ENCODE measurements at places on chromosomes 7 and 10.
A peak's percentile ranks its signal among the peaks of the same experiment; 100 is the strongest.

- peak; percentile 38 for DNase-seq
These were observed 16.6 kb downstream of the ACBD5 start for GRCh38 chr10:27223964-27224363.

- DNase-seq: no peak
These were observed 591.0 kb upstream of the PFKP start for GRCh38 chr10:2476218-2476811.

DNA sequence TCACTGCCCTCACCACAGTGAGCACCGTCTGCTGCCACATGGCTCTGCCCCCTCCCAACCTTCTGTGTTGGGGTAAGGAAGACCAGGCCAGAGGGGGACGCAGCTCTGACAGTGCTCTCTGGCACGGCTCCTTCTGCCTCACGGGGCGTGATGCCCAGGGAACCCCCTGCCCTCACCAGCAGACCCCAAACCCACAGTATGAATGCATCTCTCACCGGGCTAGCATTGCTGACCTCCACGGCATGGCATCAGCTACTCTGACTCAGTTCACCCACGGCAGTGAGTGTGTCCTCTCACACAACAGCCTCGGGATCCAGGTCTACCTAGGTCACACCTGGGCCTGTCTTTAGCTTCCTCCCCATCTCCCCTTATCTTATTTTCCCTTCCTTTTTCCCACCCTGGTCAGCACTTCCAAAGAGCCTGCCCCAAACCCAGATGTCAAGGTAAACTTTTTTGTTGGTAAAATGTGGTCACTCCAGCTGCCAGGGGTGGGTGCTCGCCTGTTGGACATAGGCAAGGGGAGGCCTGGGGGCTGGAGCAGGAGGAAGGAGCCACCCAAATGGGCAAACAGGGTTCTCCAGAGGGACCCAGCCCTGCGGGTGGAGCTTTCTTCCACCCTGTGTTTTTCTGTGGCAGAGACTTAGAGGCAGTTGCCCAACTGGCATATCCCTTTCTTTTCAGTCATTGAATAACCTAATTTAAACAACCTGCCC, 4.4 kb downstream of the CALML3 start:
- no peak for DNase-seq

DNA sequence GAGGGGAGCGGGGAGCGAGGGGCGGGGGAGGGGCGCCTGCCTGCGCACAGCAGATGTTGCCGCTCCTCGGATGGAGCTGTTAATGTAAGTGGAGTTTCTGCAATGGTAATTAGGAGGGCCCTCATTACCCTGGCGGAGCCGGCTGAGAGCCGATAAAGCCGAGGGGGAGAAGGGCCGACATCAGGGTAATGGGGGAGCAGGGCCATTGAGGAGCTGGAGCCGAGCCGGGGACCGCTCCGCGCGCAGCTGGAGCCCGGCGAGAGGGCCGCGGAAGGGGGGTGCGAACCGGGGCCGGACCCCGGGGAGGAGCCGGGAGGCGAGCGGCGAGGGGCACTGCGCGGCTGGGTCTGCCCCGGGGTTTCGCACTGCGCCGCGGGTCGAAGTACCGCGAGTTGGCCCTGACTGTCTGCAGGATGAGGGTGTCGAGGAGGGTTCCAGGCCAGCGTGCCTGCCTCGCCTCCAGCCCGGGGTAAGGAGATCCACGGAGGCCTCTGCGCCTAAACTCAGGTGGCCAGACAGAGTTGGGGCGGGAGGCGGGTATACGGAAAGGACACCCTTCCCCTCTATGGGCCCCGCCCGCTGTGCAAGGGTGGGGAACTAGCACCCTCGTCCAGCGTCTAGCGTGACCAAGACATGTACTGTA, 55.0 kb upstream of the LBX1 start:
- no peak for DNase-seq

- no peak for DNase-seq
These were observed 745.8 kb downstream of the GRID1 start for GRCh38 chr10:85620807-85621206.

DNA sequence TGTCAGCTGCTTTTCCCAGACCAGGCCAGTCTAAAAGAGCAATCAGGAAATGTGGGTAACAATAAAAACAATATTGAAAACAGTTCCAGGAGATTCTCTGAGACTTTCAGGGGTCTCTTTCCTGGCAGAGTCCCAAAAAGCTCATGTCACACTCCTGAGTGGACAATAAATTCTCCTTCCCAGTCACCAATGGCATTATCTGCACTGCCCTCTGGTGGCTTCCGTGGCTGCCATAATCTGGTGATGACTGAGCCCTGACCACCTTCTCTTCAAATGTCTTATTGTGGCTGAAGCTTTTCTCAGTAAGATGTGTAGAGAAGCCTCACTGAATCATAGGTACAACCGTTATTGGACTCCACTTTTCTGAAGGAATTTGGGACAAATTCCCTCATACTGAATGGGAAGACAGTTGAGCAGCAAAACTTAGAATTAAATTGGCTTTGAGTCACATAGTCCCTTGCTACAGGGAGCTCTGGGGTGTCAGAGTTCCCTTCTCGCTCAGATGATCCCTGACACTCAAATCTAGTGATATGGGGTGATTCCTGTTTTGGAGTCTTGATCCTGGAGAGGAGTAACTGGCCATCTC, 24.4 kb upstream of the ASAH2 start:
- peak; percentile 18 for DNase-seq

- no peak for DNase-seq
These were observed 19.2 kb downstream of the TBATA start for GRCh38 chr10:70765794-70766594.

DNA sequence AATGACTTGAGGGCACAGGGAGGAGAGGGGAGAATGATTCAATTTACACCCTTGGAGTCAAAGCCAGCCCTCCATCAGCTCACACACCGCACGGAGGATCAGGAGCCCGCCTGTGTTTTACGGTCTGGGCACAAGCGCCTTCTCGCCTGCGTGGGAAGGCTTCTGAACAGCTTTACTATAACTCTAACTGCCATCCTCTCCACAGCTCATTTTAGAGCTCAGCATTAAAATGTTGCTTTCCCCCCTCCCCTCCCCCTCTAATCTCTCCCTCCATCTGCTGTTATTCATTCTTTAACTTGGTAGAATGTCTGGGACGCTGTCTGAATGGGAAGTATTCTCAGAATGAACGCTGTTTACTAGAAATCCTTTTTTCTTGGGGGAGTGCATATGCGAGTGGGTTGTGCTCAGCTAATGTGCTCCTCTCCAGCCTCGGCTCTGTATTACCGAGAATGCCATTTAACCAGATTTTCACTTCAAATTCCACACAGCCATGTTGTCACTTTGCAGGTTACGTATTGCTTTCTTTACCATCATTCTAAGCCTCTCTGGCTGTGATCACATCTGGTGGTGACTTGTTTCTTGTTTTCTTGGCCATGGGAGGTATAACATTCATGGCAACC, 140.1 kb downstream of the GFRA1 start:
- DNase-seq: no peak

- no peak for DNase-seq
These were observed 148.4 kb downstream of the NXPH1 start for GRCh38 chr7:8581842-8582241.

DNA sequence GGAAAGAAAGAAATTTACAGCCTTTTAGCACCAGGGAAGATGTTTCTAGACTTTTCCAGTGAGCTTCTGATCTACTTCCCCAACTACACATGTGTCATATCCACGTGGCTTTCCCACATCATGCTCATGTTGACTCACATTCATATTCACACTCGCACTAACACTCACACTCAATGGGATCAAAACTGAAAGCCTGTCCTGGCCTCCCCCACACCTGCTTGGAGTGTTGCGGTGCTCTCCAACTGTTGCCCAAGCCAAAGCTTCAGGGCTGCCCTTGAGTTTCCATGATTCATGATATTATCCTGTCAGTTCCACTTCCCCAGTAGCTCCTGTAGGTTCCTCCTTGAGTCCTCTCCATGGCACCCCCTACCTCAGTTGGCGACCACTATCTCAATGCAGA, 444.4 kb downstream of the GATA3 start:
- no peak for DNase-seq

GRCh38 chr7:16651396-16652239, 5.6 kb downstream of the BZW2 start:
- DNase-seq: peak; percentile 38

- no peak for DNase-seq
These were observed 626.5 kb downstream of the SDK1 start for GRCh38 chr7:3927446-3928110.

DNA sequence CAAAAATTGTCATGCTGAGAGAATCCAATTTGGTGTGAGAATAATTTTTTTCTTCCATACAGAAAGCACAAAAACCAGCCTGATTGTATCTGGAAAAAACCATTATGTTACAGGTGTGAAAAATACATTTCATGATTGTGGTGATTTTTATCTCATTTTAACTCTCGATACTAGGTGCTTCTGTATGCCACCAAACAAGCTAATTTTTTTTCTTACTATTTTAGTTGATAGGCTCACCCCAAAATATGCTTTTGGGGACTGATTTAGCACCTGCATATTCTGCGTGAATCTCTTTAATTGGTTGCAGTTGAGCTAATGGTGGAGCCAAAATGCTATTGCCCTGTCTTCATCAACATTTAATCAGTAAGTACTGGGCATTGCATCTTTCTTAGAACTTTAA, 1.9 kb downstream of the DMTF1 start:
- DNase-seq: no peak

GRCh38 chr10:48836605-48837004, 103.0 kb downstream of the LRRC18 start:
- no peak for DNase-seq

DNA sequence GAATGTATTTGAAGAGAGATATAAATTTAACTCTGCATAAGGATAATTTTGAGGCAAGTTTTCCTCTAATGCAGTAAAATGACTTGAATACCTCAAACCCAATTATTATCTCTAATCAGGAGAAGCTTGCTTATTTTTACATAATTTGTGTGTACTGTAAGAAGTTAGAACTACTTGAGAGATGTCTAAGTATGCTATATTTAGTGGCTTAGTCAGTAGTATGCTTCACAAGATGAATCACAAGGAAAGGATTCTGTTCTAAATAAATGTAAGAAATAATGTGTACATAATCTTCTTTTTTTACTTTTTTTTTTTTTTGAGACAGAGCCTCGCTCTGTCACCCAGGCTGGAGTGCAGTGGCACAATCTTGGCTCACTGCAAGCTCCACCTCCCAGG, 13.7 kb downstream of the PHTF2 start:
- peak; percentile 83 for DNase-seq

DNA sequence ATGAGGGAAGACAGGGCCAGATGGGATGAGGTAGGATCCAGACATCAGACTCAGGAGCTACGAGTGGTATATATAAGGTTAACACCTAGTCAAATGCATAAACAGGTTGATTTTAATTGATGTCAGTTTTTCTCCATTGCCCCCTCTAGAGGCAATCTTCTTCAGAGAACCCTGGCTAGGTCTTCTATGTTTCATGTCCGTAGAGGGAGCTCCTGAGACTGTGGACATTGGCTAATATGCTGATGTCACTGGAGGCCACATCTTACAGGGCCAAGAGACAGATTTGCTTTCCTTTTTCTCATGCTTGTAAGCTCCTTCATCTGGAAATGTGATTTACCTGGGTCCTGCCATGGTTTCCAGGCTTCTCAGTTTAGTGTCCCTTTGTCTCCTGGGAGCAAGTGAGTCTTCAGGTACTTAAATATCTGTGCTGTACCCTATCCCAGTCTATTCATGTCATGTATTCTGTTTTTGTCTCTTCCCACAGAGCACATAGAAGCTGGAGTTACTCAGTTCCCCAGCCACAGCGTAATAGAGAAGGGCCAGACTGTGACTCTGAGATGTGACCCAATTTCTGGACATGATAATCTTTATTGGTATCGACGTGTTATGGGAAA, 161.6 kb upstream of the PRSS1 start:
- DNase-seq: peak; percentile 92

GRCh38 chr7:40680657-40681056, 545.9 kb downstream of the SUGCT start:
- DNase-seq: peak; percentile 50

GRCh38 chr10:92242910-92243671, 47.8 kb downstream of the CPEB3 start:
- peak; percentile 81 for DNase-seq

DNA sequence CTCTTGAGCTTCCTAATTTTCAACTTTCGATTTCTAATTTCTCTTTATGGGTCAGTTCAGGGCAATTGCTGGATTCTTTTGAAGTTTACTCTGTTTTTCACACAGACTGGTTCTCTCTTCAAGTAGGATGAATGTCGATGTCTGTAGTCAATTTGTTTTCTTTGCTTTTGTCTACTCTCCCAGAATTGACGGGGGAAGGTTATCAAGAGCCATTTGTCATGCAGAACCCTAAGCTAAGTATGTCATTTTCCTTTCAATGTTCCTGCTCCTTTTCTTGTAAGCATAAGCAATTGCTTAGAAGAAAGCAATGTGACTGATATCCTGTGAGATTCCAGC, 53.7 kb downstream of the SLC39A12 start:
- no peak for DNase-seq

DNA sequence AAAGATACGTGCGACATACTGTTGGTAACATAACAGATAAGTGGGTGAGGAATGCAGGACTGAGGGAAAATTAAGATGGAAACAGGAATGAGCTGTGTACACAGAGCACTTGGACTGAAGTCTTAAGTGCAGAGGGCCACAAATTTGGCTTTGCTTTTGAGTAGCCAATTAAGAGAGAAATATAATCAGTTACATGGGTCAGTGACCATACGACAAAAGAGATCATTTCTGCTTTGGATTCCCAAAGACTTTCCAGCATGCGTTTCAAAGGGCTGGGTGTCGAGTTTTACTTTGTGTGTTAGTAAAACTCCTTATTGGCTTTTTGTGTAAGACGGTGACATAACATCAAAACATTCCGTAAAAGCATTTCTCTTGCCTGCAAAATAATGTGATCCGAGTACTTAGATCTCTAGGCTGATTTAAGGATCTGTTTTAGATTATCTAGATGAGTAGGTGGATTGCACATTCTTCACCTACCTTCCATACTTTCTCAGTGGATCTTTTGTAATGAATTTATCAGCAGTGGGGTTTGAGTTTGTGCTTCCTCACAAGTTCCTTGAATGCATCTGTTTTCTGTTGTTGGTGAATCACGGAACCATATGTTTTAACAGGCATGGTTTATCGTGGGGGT, 7.5 kb downstream of the RABGEF1 start:
- peak; percentile 45 for DNase-seq

DNA sequence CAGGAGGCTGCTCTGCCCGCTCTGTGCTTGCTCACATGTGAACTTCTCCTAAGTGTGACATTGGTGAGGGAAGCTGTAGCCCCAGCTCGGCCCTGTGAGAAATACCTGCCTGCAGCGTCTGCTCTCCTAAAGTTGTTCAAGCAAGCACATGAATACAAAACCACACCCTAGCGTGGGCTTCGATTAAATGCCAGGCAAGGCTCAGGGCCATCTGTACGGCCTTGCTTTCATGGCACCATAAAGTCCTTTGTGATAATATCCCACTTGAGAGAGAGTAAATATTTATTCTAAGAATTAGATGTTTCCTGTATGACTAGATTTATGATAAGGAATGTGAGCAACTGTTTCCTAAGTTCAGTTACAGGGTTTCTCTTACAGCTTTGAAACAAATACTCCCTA, 262.8 kb upstream of the KLF14 start:
- DNase-seq: peak; percentile 73

GRCh38 chr7:95454438-95455045, 19.7 kb upstream of the PON2 start:
- DNase-seq: no peak

Data from iris pigment epithelial cell (primary cell).